Pericardium fibroblast (primary cell): ENCODE measurements at places on chromosomes 4 and X. TPM values are rescaled to one million over a fixed set of nuclear protein-coding genes. Genes with fewer than 3 reads are reported as not detected.

The NUDT11 gene
- 7.4 and 13.5 TPM in 2 replicates for total RNA-seq

The SASH3 gene
- not detected in 2 replicates for total RNA-seq

The PQBP1 gene
- total RNA-seq: 46.7 and 60.4 TPM in 2 replicates

The PDLIM5 gene
- total RNA-seq: 25.6 and 72.0 TPM in 2 replicates

The ZIC3 gene
- not detected in 2 replicates for total RNA-seq

The STOX2 gene
- total RNA-seq: 0.23 and 0.26 TPM in 2 replicates

The ARR3 gene
- not detected in 2 replicates for total RNA-seq

The AR gene
- 2.5 and 6.8 TPM in 2 replicates for total RNA-seq

The F8A3 gene
- 3.6 and 10.6 TPM in 2 replicates for total RNA-seq

The ZAR1 gene
- 2.0 TPM in 1 of 2 replicates, not detected in the other for total RNA-seq

The ABLIM2 gene
- 0.23 and 0.43 TPM in 2 replicates for total RNA-seq

The CT83 gene
- total RNA-seq: not detected in 2 replicates

The PRDM5 gene
- total RNA-seq: 5.8 and 12.1 TPM in 2 replicates

The ZCCHC12 gene
- not detected in 2 replicates for total RNA-seq

The RAB39B gene
- 0.35 and 1.8 TPM in 2 replicates for total RNA-seq

The TLR10 gene
- total RNA-seq: not detected in 2 replicates

The SHOX gene
- total RNA-seq: not detected in 2 replicates

The ZNF157 gene
- total RNA-seq: not detected in 2 replicates

The PABPC5 gene
- total RNA-seq: 1.8 and 2.8 TPM in 2 replicates

The SOWAHD gene
- 0.70 TPM in 1 of 2 replicates, not detected in the other for total RNA-seq

The DOK7 gene
- 0.09 TPM in 1 of 2 replicates, not detected in the other for total RNA-seq

The SEC31A gene
- total RNA-seq: 230 and 234 TPM in 2 replicates

The CCKAR gene
- not detected in 2 replicates for total RNA-seq

The TCEAL7 gene
- total RNA-seq: 10.0 and 28.6 TPM in 2 replicates

The DAPP1 gene
- not detected in 2 replicates for total RNA-seq

The ASB9 gene
- total RNA-seq: 0.17 and 0.23 TPM in 2 replicates

The CRLF2 gene
- not detected in 2 replicates for total RNA-seq

The SUPT20HL2 gene
- total RNA-seq: not detected in 2 replicates

The NPY1R gene
- total RNA-seq: 1.3 TPM in 1 of 2 replicates, not detected in the other

The NAP1L5 gene
- total RNA-seq: 3.2 and 6.5 TPM in 2 replicates

The STATH gene
- total RNA-seq: not detected in 2 replicates

The GIMD1 gene
- not detected in 2 replicates for total RNA-seq
